ENCODE measurements at places on chromosomes 11 and 22. TPM values are rescaled to one million over a fixed set of nuclear protein-coding genes. Genes with fewer than 3 reads are reported as not detected.

DNA sequence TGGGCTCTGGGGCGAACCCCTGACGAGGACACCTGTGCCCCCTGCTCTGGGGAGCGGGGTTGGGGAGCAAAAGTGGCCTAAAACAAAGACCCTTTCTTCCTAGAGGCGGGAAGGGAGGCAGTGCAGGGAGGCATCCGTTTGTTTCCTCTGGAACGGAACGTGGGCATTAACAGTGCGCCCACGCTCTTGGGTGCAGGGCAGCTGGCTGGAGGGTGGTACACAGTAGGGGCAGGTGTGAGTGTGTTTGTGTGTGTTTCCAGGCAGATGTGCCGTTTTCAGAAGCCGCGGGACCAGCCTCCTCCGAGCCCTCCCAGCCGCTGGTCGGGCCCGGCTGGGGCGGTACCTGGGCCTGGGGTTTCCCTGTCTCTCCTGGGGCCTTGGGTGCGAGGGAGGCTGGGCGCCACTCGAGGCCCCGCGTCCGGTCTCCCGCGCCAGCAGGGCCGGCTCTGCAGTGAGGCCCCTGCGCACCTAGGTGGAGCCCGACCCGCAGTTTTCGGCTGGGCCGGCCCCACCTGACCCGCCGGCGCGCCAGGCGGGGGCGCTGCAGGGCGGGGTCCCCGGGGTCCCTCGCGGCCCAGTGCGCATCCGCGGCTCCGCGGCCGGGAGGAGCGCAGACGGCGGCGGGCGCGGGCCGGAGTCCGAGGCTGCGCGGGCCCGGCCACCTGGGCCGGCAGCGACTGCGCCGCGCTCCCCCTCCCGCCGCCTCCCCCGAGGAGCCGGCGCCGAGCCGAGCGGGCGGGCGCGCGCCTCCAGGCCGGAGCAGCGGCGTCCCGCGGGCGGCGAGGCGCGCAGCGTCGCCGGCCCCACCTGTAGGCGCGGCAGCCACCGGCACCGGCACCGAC is 1252.7 kb downstream of the BRD1 start:
- peaks cover 4% of the 10 kb centered on the region for H3K36me3 ChIP-seq
- H3K4me1 ChIP-seq: no peaks in the 10 kb centered on the region
- H3K4me3 ChIP-seq: no peak overlapping the region
- no peak overlapping the region for H3K27ac ChIP-seq
- DNase-seq: no peak

GRCh38 chr11:69511358-69512055 is 30.0 kb downstream of the LINC01488 start:
- H3K4me3 ChIP-seq: no peak overlapping the region
- DNase-seq: no peak
- H3K27ac ChIP-seq: no peak overlapping the region

GRCh38 chr22:25347752-25348102 is 128.3 kb downstream of the CRYBB2 start:
- peaks cover 23% of the 10 kb centered on the region for H3K36me3 ChIP-seq
- no peaks in the 10 kb centered on the region for H3K4me1 ChIP-seq
- DNase-seq: no peak
- no peaks in the 10 kb centered on the region for H3K27me3 ChIP-seq

GRCh38 chr11:65266210-65266609 is 4.4 kb downstream of the POLA2 start:
- peaks cover 47% of the 10 kb centered on the region for H3K36me3 ChIP-seq
- H3K27me3 ChIP-seq: no peaks in the 10 kb centered on the region
- DNase-seq: no peak

FTH1 gene
- total RNA-seq: 867 TPM

CLTCL1 gene
- 1.2 TPM for total RNA-seq

SCN4B gene
- not detected for total RNA-seq

TUBA8 gene
- total RNA-seq: 0.42 TPM

- H3K36me3 ChIP-seq: no peaks in the 10 kb centered on the region
- H3K4me1 ChIP-seq: no peaks in the 10 kb centered on the region
- DNase-seq: no peak
- no peaks in the 10 kb centered on the region for H3K27me3 ChIP-seq
- no peak overlapping the region for H3K4me3 ChIP-seq
These were observed 42.0 kb downstream of the ALX4 start for GRCh38 chr11:44267750-44268613.

ANAPC15 gene
- total RNA-seq: 53.8 TPM

DNA sequence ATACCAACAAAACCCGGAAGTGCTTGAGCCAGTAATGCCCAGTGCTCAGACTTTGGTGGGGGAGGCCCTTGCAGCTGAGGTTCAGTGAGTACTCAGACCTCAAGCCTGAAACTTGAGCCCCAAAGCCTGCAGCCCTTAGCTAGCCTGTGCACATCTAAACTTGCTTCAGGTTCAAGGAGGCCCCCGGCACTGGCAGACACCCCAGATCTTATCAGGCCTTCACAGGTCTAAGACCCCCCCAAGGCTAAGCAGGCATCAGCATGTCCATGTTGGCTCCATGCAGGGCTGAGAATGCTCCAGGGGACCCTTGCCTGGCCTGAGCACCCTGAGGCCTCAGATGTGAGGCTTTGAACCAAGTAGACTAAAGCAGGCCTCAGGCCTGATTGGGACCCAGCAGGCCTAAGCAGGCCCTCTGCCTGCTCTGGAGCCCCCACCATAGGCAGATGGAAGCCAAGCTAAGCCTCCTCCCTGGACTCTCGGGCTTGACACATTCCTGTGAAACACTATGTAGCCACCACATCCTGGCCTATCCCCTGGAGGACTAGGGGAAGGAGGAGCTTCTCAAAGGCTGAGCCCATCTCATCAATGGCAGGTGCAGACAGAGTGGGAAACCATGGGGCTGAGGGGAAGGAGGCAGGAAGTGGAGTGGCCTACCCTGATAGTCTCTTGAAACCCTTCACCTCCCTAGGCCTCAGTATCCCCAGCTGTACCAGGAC is 1.2 kb upstream of the CASTOR1 start:
- H3K36me3 ChIP-seq: peaks cover 2% of the 10 kb centered on the region
- H3K4me3 ChIP-seq: peak overlapping the region; percentile 74
- peaks cover 42% of the 10 kb centered on the region for H3K4me1 ChIP-seq
- peak overlapping the region; percentile 83 for H3K27ac ChIP-seq
- DNase-seq: no peak

DNA sequence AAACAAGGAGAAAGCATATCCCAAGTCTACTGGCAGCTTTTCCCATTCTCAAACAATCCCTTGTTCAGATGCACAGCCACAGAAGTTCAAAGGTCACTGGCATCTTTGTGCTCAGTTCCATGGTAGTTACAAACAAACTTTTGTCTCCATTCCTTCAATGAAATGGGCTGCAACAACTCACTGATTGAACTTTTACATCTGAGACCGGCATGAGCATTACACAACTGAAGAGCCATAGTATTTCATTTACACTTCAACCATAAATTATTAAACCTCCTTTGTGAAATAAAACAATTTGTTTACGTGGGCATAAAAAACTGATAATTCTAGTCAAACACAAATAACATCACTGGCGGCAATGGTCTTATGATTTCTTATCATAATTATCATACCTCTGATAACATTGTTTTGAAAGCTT is 67.8 kb upstream of the ARHGAP32 start:
- no peaks in the 10 kb centered on the region for H3K4me1 ChIP-seq
- H3K4me3 ChIP-seq: no peak overlapping the region
- DNase-seq: no peak
- no peak overlapping the region for H3K27ac ChIP-seq
- no peaks in the 10 kb centered on the region for H3K27me3 ChIP-seq

GRCh38 chr11:130830566-130830965 is 85.7 kb downstream of the SNX19 start:
- no peaks in the 10 kb centered on the region for H3K36me3 ChIP-seq
- peaks cover 16% of the 10 kb centered on the region for H3K27me3 ChIP-seq
- no peak for DNase-seq
- H3K27ac ChIP-seq: no peak overlapping the region
- H3K4me3 ChIP-seq: no peak overlapping the region

GRCh38 chr22:23180301-23180892 is at the start of gene BCR:
Gene BCR (plus strand): TSS chr22:23180509. CDS start chr22:23180961, 452 bp downstream.
- peaks cover 4% of the 10 kb centered on the region for H3K27me3 ChIP-seq
- DNase-seq: peak; percentile 59
- peak within 1 kb of the TSS; percentile 68 for H3K27ac ChIP-seq
- peaks cover 26% of the 10 kb centered on the region for H3K36me3 ChIP-seq

- no peaks in the 10 kb centered on the region for H3K27me3 ChIP-seq
- no peak for DNase-seq
- no peaks in the 10 kb centered on the region for H3K4me1 ChIP-seq
- no peak overlapping the region for H3K4me3 ChIP-seq
These were observed 90.6 kb downstream of the ARHGAP42 start for GRCh38 chr11:100777736-100778135.

OTOG gene
- total RNA-seq: not detected

GRCh38 chr22:44266796-44267760 is 45.7 kb downstream of the SHISAL1 start:
- H3K4me3 ChIP-seq: no peak overlapping the region
- no peaks in the 10 kb centered on the region for H3K4me1 ChIP-seq
- H3K27me3 ChIP-seq: no peaks in the 10 kb centered on the region
- H3K27ac ChIP-seq: no peak overlapping the region

DNA sequence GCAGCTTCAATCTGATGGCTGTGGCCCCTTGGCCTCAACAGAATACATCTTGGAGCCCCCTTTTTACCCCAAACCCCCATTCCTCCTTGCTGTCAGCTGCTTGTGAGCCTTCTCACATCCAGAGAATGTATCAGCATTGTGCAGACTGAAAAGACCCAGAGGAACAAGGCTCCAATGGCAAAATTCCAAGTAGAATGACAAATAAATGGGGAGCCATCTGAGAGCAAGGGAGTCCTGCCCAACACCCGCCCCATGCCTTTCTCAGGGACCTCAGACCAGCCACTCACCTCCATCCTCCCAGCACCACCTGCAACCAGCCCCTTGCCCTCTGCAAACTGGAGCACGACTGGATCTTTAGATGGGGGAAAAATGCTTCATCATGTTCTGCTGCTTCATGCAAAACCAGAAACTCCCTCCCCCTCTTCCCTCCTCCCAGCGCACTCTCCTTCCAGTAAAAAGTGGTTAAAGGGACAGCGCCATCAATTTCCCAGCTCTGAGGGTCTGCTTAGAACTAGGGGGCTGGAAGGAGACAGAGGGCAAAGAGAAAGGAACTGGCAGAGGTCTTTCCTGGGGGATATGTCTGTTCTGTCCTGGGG is 2.2 kb upstream of the NEFH start:
- H3K27ac ChIP-seq: no peak overlapping the region
- H3K27me3 ChIP-seq: peaks cover 43% of the 10 kb centered on the region
- peaks cover 13% of the 10 kb centered on the region for H3K4me1 ChIP-seq
- no peak for DNase-seq
